Glomerular endothelial cell (primary cell): ENCODE measurements at places on chromosomes 5 and 9. TPM values are rescaled to one million over a fixed set of nuclear protein-coding genes. Genes with fewer than 3 reads are reported as not detected.

Gene GRAMD2B
- 6.7 and 12.3 TPM in 2 replicates for total RNA-seq

Gene ZDHHC11
- 0.24 and 0.70 TPM in 2 replicates for total RNA-seq

Gene HTR4
- total RNA-seq, result not detected in 2 replicates

Gene CDX1
- not detected in 2 replicates for total RNA-seq

Gene PROB1
- total RNA-seq, result 2.4 and 2.7 TPM in 2 replicates

Gene ADAMTS2
- total RNA-seq, result 0.68 and 6.1 TPM in 2 replicates

Gene PCDHB7
- 1.6 and 2.4 TPM in 2 replicates for total RNA-seq

Gene GEMIN5
- 13.7 and 14.7 TPM in 2 replicates for total RNA-seq

Gene ORM1
- total RNA-seq, result not detected in 2 replicates

Gene INSL6
- not detected in 2 replicates for total RNA-seq

Gene TUSC1
- total RNA-seq, result 9.2 and 19.4 TPM in 2 replicates

Gene TMEM171
- total RNA-seq, result 1.7 and 2.3 TPM in 2 replicates

Gene CD14
- total RNA-seq, result 0.23 TPM in 1 of 2 replicates, not detected in the other

Gene FBXL7
- 26.4 and 41.9 TPM in 2 replicates for total RNA-seq

Gene PCAT7
- not detected in 2 replicates for total RNA-seq

Gene PCDHGA6
- 4.5 and 6.6 TPM in 2 replicates for total RNA-seq

Gene GLIPR2
- total RNA-seq, result 38.2 and 46.9 TPM in 2 replicates

Gene C9
- 0.12 and 0.44 TPM in 2 replicates for total RNA-seq

Gene COL5A1
- 185 and 366 TPM in 2 replicates for total RNA-seq
